Fibroblast of skin of left biceps (primary cell): ENCODE measurements at places on chromosomes 2 and 18.

GRCh38 chr2:167114018-167114417 is 225.7 kb downstream of the XIRP2 start:
- no peak for DNase-seq

GRCh38 chr2:191478799-191479679 is 198.9 kb upstream of the NABP1 start:
- DNase-seq = no peak

DNA sequence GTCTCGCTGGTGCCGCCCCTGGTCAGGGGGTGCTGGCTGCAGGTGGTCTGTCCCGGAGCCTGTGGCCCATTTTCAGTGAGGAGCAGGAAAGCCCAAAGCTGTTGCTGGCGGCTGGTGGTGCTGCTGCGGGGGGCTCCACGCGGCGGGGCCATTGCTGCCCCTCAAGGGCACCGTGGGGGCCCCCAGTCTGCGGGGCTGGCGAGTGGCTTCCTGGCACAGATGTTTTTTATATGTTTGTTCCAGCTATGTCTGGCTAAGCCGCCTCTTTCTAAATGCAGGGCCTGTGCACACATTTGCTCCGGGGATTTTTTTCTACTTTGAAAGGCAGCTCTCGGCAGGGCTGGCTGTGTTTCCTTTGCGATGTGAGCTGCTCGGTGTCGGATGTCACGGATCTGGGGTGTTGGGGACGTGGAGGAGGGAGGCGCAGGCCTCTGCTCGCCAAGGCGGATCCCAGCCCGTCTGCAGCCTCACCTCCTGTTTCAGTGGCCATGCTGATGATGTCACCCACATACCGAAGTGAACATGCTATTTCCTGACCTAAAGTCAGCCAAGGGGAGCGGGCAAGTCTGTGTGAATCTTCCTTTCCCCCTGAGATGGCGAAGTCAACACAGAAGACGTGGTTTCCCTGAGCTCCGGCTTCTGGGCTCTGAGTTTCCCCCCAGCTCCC is 112.0 kb upstream of the CTDP1 start:
- peak; percentile 88 for DNase-seq

DNA sequence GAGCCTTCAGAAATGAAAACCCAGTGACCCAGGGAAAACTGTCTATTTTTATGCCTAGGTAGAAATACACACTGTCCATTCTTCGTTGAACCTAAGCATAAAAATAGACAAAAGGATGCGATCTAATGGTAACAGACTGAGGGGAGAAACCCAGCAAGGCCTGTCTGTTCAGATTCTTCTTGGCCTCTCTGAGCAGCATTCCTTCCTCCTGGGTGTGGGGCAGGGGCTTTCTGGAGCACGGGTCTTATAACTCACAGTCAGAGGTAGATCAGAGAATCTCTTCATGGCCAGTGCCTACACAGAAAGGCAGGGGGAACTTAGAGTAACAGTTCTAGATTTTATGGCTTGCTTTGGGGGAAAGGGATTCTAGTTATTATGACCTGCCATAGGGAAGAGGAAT is 56.0 kb downstream of the PKDCC start:
- DNase-seq = no peak

DNA sequence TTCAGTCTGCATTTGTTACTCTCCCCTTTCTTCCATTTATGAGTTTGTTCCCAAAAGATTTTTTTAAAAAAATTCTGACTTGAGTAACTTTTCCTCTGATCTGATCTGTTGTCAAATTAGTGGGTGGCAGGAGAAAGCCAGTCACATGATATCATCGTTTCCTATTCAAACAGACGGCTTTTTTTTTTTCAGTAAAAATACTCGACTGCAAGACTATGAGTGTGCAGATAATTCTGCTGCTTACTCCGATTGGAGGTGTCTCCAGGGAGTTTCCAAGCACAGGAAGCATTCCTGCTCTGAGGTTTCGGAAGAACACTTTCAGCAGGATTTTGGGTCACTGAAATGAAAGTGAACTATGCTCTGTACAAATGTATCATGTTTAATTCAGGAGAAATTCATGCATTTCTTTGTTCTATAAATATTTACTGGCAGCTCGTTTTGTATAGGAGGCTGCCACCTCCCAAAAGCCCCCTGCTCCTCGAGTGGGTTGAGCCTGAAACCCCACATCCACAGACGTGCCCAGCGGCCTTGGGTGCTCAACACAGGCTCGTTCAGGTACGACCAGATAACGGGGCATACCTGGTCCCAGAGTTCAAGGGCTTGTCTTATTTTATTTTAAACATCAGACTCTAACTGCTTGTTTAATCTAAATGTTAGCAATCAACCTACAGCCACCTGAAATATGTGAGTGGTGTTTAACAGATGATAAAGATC is 126.9 kb upstream of the ZNF516 start:
- peak; percentile 10 for DNase-seq

GRCh38 chr2:233209117-233209532 is 42.3 kb upstream of the ATG16L1 start:
- DNase-seq = no peak

DNA sequence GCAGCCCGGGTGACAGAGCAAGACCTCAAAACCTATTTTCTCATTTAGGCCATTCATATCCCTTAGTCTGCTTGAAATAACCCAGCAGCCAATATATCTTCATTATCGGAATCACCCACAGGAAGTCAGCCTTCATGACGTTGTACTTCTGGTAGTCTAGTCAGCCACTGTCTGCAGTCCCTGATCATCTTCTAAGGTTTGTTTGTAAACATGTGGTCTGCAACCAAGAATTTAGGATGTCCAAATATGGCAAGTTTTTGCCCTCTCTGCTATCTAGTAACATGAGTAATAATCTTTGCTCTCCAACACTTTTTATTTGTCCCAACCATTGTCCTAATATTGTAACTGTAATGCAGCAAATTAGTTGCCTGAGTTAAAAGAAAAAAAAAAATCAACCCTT is 92.5 kb downstream of the PRPF40A start:
- DNase-seq = no peak

- peak; percentile 88 for DNase-seq
Measured at GRCh38 chr18:59123588-59124369, 15.9 kb upstream of the SEC11C start.

GRCh38 chr2:231530099-231531011 is at the start of gene NMUR1:
TSS of gene NMUR1 (minus strand) at chr2:231530445. CDS start at chr2:231530361, 84 bp downstream.
- DNase-seq = no peak

DNA sequence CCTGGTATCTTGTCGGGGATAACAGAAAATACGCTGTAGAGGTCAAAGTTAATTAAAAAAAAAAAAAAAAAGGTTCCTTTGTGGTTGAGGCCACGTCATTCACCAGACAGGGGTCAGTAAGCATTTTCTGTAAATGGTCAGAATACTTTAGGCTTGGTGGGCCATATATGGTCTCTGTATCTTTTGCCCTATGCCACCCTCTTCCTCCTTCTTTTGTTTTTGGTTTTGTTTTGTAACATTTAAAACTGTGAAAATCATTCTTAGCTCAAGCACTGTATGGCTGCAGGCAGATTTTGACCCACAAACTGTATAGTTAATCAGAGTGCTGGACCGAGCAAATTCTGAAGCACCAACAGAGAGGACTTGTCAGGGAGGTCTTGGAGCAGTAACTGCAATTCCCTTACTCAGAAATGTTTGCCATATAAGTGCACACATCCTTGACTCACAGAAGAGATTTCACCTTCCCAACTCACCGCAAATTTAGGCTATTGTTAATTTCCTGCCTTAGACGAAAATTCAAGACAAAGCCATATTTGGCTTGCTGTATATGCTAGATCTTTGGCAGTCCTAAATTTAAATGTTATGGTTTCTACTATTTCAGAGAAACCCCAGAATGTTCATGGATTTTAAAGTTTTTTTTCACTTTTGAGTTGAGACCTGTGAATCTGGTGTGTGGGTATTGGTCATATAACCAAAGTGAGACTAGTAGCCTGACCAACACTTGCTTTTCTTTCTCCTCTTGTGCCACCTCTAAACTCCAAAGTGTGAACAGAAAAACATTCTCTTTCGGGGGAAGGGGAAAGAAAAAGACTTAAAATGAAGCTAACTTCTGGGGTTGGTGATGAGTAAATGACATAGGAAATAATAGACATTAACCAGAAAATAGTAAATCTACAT is 65.4 kb downstream of the DOCK10 start:
- no peak for DNase-seq

DNA sequence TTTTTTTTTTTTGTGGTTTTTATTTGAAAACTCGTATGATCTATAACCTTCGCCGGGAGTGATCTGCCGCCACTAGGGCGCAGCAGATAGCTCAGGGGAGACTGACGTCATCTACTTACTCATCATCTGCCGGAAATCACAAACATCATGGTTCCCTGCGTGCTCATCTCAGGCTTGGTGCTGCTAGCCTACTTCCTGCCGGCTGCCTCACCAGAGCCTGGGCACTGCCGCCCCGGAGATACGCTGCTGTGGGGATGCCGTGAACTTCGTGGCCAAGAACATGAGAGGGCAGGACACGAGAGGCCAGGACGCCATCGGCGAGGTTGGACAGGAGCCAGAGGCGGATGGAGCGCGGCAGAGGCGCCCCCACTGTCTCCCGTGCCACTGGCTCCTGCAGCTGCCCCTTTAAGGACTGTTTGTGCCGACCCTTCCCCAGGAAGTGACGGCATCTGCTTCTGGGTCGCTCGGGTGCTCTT is 68.8 kb downstream of the DOK6 start:
- DNase-seq = no peak

GRCh38 chr18:59021500-59021899 is 118.2 kb upstream of the SEC11C start:
- no peak for DNase-seq

DNA sequence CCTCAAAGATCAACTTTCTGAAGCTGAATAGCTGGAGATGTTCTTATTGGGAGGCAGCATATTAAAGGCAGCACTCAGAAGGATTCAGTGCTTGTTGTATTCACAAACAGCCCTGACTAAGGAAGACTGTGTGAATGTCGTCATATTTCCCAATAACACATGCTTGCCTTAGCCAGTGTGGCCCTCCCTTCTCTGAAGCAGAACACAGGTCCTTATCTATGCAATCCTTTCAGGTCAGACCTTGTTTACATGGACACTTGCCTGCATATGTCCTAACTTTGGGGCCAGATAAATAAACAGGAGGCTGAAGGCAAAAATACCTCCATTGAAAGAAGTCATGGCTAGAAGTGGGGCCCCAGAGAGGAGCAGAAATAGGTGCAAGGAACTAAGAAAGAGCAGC is 97.2 kb downstream of the SLC4A3 start:
- DNase-seq = no peak

GRCh38 chr2:17538022-17538843 is 2.3 kb upstream of the VSNL1 start:
- DNase-seq = no peak

- DNase-seq = no peak
Measured at GRCh38 chr18:22200611-22201225, 31.3 kb downstream of the GATA6 start.

- DNase-seq = no peak
Measured at GRCh38 chr2:181742361-181742760, 62.0 kb upstream of the NEUROD1 start.

DNA sequence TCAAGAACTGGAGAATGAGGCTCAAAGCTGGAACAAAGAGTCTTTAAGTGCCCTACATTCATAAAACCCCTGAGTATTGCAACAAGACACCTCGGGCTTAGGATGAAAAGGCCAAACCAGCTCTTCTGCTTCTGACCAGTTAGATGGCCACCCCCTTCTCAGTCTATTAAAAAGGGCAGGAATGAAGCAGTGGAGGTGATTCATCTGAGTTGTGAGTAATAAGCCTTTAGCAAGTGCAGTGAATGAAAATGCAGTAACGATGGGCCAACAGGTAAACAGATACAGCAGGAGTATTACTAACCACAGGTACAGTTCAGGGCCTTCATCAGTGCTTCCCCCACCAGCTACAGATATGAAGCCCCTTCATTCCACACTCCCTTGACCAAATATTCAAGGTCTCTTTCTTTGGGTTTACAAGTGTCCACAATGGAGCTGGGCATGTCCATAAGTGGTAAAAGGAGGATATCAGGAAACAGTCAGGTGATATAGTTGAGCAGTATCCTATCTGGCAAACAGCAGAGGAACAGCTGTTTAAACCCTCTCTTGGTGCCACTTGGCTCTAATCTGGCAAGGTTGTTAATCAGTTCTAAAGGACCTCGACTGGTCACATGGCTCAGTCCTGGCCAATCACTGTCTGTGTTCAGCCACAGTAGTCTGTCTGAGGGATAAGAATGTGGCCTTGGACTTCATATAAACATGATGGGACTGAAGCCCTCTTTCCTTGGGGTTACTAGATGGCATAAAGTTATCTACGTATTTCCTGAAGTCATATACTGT is 17.8 kb downstream of the SERPINB13 start:
- DNase-seq = no peak

- DNase-seq = no peak
Measured at GRCh38 chr2:148067801-148068200, 46.9 kb downstream of the MBD5 start.

DNA sequence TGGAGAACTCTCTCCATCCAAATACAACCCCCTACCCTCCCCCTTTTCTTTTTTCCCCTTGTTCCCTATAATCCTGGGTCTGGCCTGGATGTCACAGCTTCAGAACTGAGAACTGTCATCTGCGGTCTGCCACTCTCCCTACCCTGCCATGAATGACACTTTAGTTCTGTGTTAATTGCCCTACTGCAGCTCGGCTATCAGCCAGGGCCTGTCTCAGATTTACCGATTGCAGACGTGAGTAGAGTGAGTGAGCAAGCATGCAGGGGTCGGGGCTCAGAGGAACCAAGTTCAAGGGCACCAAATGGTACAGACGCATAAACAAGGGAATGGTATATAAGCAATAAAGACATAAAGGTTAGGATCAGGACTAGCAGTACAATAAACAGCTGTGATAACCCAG is 967.8 kb downstream of the BCL11A start:
- DNase-seq = no peak

GRCh38 chr2:205586626-205587025 is 95.7 kb upstream of the NRP2 start:
- no peak for DNase-seq

GRCh38 chr2:40456926-40457325 is 5.0 kb upstream of the SLC8A1 start:
- DNase-seq = no peak

DNA sequence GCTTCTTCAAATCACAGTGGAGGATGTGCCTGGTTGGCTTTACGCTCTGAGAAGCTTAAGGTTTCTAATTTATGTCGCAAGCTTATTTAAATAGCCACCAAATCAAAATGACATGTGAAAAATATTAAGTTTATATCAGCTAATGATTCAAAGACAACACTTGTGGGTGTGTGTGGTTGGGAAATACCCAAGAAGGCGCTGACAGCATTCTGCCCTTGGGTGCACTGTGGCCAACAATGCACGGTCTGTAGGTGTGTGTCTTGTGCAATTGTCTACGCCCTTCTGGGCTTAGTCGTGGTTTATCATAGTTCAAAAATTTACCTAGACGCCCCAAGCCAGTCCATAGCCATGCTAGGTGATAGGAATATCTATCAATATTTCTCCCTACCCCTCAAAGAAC is 60.9 kb downstream of the KCTD1 start:
- DNase-seq = no peak
